ENCODE measurements at places on chromosomes 1 and 21.

- no peak for DNase-seq
These were observed 108.7 kb upstream of the NFIA start for GRCh38 chr1:60973668-60974067.

- DNase-seq = no peak
These were observed 3.8 kb upstream of the TGFB2 start for GRCh38 chr1:218341325-218341724.

GRCh38 chr1:94737124-94737998, 82.8 kb upstream of the SLC44A3 start:
- DNase-seq = no peak

DNA sequence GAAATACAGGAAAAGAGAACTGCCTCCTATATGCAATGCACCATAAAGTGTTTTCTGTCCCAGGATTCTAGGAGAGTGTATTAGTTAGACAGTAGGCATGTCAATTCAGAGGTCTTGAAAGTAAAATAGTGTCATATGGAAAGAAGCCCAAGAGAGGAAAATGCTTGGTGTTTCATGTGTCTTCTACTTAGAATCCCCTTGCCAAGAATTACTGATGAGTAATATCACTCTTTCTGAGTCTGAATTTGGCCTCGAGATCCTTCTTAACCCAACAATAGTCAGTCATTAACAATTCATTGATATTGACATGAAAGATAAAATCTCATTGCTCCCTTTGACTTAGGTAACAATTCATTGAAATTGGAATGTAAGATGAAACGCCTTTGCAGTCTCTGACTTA, 972.2 kb downstream of the TTLL7 start:
- no peak for DNase-seq

DNA sequence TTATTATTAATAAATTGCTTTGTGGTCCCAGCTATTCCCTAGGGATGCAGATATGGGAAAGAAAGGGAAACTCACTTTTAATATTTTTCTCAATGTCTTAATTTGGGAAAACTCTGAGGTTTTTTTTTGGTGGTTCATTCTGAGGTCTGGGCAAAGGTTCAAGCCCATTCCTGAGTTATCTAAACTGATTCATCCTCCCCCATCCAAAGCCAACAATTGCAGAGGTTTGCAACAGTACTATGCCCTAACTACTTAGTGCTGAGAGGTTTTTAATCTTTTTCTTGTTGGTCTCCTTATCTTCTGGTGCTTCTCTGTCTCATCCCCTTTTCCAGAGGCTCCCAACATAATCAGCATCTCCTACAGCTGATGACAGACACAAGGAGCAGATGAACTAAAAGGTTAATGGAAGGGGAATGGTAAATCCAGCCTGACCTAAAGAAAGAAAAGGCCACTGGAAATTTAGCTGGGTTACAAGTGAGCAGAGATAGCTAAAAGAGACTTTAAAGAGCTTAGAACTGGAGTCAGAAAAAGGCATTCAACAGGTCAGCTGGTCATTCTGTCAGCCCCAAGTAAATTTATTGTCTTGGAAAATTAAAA, 390.4 kb downstream of the TGFB2 start:
- no peak for DNase-seq

- DNase-seq = no peak
These were observed 69.5 kb upstream of the KCND3 start for GRCh38 chr1:112058815-112059450.

GRCh38 chr1:154014154-154014907, 23.8 kb downstream of the RPS27 start:
- DNase-seq = no peak

DNA sequence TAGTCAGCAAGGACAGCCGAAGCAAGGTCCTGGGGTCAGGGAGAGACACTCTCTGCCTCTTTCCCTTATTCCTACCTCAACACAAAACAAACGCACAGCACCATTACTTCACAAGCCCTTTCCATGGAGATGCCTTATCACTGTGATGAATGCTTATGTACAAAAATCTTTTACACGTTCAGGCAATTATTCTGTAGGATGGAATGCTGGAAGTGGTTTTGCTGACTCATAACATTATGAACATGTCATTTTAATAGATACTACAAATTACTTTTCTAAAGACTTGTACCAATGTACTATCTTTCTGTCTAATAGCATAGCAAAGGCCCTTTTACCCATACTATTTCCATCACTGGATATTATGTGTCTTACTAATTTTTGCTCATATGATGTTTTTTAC, 98.4 kb downstream of the TTLL7 start:
- no peak for DNase-seq

DNA sequence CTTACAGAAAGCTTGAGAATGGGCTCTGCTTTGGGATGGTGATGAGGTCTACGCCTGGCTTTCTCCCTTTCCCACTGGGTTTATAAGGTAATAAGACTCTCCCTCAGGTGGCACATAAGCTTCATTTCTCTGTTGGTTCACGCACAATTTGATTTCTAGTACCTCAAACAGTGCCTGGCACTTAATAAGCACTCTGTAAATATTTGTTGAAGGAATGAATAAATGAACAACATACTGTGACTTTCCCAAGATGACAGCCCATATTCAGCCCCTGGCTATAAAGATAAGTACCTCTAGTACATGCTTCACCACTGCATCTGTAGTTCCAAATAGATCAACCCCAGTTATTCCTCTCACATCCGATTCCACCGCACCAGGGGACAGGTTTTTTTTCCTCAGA, 17.8 kb downstream of the COPA start:
- no peak for DNase-seq

DNA sequence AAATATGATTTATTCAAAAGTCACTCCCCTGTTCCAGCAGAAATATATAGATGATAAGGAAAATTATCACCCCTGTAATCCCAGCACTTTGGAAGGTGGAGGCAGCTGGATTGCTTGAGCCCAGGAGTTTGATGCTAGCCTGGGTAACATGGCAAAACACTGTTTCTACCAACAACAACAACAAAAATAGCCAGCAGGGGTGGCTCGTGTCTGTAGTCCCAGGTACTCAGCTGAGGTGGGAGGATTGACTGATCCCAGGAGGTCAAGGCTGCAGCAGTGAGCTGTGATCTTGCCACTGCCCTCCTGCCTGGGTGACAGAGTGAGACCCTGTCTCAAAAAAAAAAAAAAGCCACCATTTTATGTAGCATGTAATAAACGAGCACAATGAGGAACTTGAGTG, 1546.5 kb downstream of the NCAM2 start:
- no peak for DNase-seq

- no peak for DNase-seq
These were observed 74.4 kb downstream of the SUSD4 start for GRCh38 chr1:223289621-223290020.

GRCh38 chr1:212004895-212005608, 30.3 kb downstream of the INTS7 start:
- DNase-seq = no peak

DNA sequence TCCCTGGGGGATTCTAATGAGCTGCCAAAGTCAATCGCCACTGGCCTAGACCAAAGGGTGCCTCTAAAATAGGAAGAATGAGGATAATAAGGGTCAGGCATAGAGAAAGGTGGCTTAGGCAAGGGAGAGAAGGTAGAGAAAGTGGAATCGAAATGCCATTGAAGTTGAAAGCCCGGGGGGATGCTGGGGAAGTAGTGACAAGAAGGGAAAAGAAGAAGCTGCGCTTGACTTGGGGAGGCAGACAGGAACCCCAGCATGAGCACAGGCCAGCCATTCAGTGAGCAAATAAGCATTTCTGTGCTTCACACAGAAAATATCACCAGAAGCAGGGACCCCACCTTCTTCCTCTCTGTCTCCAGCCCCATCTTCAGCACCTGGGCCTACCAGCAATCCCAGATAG, 1.5 kb downstream of the CD2 start:
- DNase-seq = no peak

DNA sequence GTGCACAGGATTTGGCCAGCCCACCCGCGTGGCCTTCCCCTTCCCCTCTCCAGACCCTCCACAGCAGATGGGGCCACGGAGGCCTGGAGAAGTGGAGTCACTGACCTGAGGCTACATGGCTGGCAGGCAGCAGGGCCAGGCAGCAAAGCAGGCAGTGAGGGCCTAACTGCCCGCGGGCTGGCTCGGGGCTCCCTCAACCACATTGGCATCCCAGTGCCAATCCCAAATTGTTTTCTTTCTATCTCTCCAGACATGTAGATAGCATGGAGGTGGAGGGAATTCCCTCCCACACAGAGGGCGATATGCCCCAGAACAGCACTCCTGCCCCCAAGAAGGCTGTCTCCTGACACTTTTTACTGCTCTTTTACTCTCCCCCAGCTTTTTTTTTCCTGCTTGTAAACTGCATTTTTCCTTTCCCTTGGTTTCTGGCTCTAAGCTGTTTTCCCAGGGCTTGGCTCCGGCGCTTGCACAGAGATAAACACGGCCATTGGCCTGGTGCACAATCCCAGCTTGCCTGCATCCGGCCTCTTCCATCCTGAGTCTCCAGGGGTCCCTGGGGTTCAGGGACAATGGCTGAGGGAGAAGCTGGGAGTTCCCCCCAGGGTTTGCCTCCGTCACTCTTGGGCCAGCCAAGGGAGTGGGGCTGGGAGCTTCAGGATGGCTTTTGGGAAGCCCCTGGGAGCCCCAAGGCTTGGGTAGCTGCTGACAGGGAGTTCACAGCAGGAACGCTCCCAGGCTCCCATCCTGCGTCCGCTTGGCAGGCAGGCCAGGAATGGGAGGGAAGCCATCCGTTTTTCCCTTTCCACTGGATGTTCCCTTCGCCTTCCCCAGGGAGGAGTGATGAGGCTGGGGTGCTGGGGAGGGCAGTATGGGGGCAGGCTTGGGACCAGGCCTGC, 7.0 kb downstream of the EPHX1 start:
- peak; percentile 86 for DNase-seq

Data from left ventricle myocardium inferior (tissue), 1 donor.